ENCODE measurements at places on chromosomes 1 and 21. TPM values are rescaled to one million over a fixed set of nuclear protein-coding genes. Genes with fewer than 3 reads are reported as not detected.

Gene C1QC
- total RNA-seq = not detected

DNA sequence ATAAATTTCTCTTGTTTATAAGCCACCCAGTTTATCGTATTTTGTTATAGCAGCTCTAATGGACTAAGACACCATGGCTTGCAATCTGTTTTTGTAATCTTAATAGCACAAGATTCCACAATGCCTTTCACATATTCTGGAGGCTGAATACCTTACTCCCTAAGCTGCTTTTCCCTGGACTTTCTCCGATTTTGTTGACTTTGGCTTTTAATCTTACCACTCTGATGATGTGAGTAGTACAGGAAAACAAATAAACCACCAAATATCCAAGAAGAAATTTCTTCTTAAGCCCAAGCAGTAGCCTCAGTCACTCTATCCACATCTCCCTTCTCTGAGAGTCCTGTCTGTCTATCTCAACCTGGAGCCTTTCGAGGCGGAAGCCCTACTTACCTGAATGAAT is 838.6 kb downstream of the LTN1 start:
- DNase-seq = no peak

- DNase-seq = no peak
These were observed 1.5 kb upstream of the C8B start for GRCh38 chr1:56967355-56967754.

GRCh38 chr1:11031624-11032262 is 15.3 kb downstream of the MASP2 start:
- no peak for DNase-seq

GRCh38 chr1:174812656-174813055 is 187.1 kb upstream of the CACYBP start:
- no peak for DNase-seq
